CD8-positive, alpha-beta T cell (primary cell): ENCODE measurements at places on chromosomes 2 and 18. TPM values are rescaled to one million over a fixed set of nuclear protein-coding genes. Genes with fewer than 3 reads are reported as not detected.

Gene CYP26B1
- not detected for total RNA-seq

Gene PKDCC
- total RNA-seq, result not detected

Gene IL1RN
- not detected for total RNA-seq

Gene SERPINB10
- not detected for total RNA-seq

Gene CCDC68
- not detected for total RNA-seq

Gene EMILIN2
- total RNA-seq, result 1.7 TPM

Gene IL1F10
- total RNA-seq, result not detected

Gene HRH4
- not detected for total RNA-seq

Gene IHH
- total RNA-seq, result not detected

Gene PIEZO2
- not detected for total RNA-seq

Gene ERMN
- 23.6 TPM for total RNA-seq

Gene RGPD4
- 0.42 TPM for total RNA-seq

Gene DCC
- total RNA-seq, result not detected

Gene ABCG8
- not detected for total RNA-seq

Gene ABCB11
- not detected for total RNA-seq

Gene AGXT
- total RNA-seq, result not detected

Gene SLC23A3
- 0.73 TPM for total RNA-seq

Gene SIX2
- total RNA-seq, result not detected

Gene DUSP19
- not detected for total RNA-seq

Gene IL36G
- total RNA-seq, result not detected

Gene GAREM1
- 0.25 TPM for total RNA-seq

Gene RGPD3
- 0.28 TPM for total RNA-seq

Gene DNAJC5G
- total RNA-seq, result not detected

Gene STAT4
- total RNA-seq, result 141 TPM

Gene LBH
- 127 TPM for total RNA-seq

Gene FBXO48
- total RNA-seq, result 0.30 TPM

Gene RNF181
- total RNA-seq, result 41.0 TPM

Gene LRP1B
- total RNA-seq, result not detected

Gene ANKRD62
- total RNA-seq, result not detected

Gene OTOS
- total RNA-seq, result not detected

Gene VWC2L
- not detected for total RNA-seq

Gene ING5
- 32.5 TPM for total RNA-seq
